Right renal pelvis (tissue), 4 donors: ENCODE measurements at places on chromosomes 12 and 14.

DNA sequence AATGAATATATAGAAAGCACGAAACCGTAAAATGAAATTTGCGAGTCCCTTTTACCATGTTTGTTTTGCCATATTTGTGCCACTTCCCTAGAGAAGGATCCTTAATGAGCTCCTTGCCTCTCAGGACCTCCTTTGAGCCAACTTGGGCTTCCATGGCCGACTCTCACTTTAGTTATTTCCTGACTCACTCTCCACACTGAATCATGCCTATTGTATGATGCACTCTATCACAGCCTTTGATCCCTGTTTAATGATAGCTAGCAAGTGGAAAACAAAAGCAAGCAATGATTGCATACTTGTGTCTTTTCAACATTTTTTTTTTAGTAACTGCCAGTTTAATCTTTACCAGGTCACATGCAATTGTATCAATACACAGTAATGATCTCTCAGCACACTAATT is 153.2 kb downstream of the CCER1 start:
- DNase-seq: no peak

- no peak for DNase-seq
These were observed 65.3 kb upstream of the TRAF3 start for GRCh38 chr14:102711946-102712345.

GRCh38 chr14:51691176-51691575 is 39.5 kb downstream of the FRMD6 start:
- no peak for DNase-seq

- no peak for DNase-seq
These were observed 157.4 kb upstream of the FOXN3 start for GRCh38 chr14:89574420-89574819.

GRCh38 chr12:96648923-96649322 is 159.5 kb downstream of the CFAP54 start:
- no peak for DNase-seq

GRCh38 chr12:107349839-107350238 is 256.5 kb upstream of the CRY1 start:
- no peak for DNase-seq

DNA sequence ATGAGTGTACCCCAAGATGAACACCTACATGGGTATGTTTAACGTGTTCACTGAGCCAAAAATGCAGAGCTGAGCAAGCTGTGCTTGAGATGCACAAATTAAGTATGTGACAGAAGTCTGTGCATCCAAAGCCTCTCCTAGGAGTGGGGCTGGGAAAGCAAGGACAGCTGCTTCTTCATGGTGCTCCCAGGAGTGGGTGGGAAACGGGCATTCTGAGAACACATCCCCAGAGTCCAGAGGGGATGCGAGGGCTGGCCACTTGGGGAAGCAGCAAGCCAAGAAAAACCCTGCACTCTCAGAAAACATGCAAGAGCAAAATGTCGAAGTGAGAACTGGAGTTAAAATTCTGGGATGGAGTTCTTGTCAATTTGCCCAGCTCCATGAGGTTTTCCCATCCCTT is 414.3 kb downstream of the BCAT1 start:
- DNase-seq: no peak

DNA sequence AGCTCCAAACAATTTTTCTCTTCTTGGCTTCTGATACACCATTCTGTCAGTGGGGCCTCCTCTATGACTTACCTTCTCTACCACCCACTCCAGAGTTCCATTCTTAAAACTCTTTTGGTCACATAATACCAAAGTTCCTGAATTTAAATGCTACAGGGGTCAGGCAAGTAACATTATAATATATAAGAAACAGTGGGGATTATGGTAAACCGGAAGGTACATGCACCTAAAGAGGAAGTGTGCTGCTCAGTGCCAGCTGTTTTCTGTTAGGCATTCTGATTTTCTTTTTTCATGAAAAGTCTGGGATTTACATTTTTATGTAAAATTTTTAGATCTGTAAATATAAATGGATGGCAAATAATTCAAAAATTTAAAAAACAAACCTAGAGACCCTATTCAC is 39.9 kb downstream of the SOS2 start:
- no peak for DNase-seq

- no peak for DNase-seq
These were observed 255.9 kb downstream of the MSRB3 start for GRCh38 chr12:65534238-65534841.

GRCh38 chr12:31756977-31757420 is 28.2 kb upstream of the AMN1 start:
- DNase-seq: no peak

DNA sequence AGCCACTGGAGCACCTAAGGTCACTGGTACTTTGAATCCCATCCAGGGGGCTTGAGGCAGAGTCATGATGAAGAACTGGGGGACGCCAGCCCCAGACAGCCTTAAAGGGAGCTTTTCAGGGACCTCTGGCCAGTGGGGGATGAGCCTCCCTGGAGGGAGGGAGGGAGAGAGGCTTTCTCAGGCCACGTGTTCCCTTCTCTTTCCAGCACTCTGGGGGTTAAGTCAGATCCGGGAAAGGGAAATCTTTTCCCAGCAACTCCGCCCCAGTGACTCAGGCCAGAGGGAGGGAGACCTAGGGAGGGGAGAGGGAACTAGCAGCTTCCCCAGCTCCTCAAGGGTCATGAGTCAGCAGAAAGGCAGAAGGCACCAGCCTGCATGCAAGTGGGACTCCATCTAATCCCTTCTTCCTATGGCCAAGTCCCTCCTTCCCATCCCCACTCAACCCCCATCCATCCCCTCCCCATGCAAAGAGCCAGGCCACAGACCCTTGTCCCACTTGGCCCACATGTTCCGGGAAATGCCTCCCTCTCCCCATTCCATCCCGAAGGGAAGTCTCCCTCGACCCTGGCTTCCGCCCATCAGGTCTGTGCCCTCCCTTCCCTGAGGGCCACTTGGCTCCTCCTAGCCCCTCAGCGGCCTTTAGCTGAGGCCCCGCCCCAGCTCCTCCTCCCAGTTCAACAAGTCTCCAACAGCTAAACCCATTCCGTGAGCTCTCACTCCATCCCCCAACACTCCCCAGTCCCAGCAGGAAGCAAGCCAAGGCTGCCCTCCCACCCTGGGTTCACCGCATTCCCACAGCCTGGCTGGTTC is 5.6 kb downstream of the TNFRSF1A start:
- DNase-seq: peak; percentile 90

DNA sequence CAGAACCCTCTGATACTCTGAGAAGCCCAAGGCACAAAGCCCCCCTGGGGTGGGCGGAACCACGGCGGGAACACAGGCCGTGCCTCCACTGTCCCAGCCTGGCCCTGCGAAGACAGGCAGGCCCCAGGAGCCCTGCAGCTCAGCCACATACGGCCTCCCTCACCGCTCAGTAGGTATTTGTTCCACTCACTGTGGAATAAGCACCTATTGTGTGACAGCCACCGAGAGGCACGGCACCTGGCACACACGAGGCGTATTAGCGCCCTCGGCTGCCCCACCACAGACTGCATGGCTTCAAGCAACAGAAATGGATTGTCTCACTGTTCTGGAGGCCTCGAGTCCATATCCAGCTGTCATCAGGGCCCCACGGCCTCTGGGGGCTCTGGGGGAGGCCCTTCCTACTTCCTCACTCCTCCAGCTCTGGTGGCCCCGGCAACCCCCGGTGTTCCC is 66.3 kb downstream of the NCOR2 start:
- DNase-seq: no peak

DNA sequence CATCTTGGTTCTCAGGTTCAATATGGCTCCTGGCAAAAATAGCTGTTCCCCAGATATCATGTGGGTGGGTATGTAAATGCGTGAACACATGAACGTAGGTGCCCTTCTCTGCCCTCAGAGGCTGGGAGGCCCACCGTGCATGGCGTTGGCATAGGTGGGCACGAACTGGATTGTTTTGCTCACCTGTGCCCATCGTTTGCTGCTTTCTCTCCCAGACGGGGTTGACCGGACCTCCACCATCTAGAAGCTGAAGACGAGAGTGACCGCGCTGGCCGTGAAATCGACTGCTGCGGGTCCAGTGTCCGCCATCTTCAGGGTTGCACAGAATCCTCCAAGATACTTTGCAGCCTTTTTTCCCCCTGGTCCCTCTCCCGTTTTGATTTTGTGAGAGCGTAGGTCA is 113.9 kb downstream of the GCH1 start:
- DNase-seq: no peak

- no peak for DNase-seq
These were observed 5.3 kb downstream of the SLC5A8 start for GRCh38 chr12:101204602-101205304.

DNA sequence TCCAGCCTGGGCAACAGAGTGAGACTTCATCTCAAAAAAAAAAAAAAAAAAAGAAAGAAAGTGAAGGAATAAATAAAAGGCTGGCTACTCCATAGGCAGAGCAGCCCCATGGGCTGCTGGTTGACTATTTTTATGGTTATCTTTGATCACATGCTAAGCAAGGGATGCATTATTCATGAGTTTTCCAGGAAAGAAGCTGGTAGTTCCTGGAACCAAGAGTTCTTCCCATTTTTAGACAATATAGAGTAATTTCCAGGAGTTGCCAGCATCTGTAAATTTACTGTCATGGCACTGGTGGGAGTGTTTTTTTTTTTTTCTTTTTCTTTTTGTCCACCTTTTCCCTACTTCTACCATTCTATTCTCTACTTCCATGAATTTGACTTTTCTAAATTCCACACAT is 24.2 kb downstream of the FGD4 start:
- no peak for DNase-seq

- DNase-seq: no peak
These were observed 23.4 kb upstream of the NR2C1 start for GRCh38 chr12:95096852-95097251.
